Left ventricle myocardium superior (tissue), 1 donor: ENCODE measurements at places on chromosomes 12 and 14. TPM values are rescaled to one million over a fixed set of nuclear protein-coding genes. Genes with fewer than 3 reads are reported as not detected.
A peak's percentile ranks its signal among the peaks of the same experiment; 100 is the strongest.

The TMEM233 gene
- 0.25 TPM for total RNA-seq

The GPR132 gene
- total RNA-seq, result 1.3 TPM

The OR4K14 gene
- not detected for total RNA-seq

GRCh38 chr14:102491366-102491765 lies 18.2 kb downstream of the ANKRD9 start:
- DNase-seq, result no peak

DNA sequence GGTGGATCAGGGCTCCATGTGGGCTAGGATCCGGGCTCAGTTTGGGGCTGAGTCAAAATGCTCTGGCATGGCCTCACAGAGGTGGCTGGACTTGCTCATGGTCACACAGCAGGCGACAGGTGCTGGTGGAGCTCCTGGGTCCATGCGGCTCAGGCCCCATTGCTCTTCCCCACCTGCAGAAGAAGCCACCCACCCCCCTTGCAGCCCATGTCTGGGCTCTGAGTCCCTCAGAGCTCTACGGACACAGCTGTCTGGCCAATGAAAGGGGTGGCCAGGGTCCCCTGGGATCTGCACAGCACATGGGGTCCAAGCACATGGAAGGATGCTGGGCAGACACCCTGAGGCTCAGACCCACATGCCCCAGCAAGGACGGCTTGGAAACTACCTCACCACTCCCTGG lies 17.0 kb upstream of the C14orf180 start:
- peak; percentile 25 for DNase-seq

DNA sequence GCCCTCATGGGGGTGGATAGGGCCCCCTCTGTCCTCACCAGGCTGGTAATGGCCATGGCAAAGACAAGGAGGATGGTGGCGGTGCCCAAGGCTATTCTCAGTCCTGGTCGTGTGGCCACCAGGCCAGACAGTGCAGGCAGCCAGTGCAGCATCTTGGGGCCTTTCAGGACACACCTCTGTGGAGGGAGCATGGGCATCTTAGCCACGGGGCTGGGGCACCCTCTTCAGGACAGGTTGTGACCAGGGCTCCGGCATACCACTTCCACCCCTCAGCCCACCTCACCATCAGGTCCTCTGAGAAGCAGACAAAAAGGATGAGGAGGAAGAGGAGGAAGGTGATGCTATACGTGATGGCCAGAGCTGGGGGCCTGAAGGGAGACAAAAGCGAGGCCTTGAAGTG lies 10.8 kb downstream of the ADCY4 start:
- no peak for DNase-seq
